ENCODE measurements at places on chromosomes 1 and 21.

GRCh38 chr21:45455674-45456583 is 51.0 kb downstream of the COL18A1 start:
- DNase-seq: peak; percentile 91

DNA sequence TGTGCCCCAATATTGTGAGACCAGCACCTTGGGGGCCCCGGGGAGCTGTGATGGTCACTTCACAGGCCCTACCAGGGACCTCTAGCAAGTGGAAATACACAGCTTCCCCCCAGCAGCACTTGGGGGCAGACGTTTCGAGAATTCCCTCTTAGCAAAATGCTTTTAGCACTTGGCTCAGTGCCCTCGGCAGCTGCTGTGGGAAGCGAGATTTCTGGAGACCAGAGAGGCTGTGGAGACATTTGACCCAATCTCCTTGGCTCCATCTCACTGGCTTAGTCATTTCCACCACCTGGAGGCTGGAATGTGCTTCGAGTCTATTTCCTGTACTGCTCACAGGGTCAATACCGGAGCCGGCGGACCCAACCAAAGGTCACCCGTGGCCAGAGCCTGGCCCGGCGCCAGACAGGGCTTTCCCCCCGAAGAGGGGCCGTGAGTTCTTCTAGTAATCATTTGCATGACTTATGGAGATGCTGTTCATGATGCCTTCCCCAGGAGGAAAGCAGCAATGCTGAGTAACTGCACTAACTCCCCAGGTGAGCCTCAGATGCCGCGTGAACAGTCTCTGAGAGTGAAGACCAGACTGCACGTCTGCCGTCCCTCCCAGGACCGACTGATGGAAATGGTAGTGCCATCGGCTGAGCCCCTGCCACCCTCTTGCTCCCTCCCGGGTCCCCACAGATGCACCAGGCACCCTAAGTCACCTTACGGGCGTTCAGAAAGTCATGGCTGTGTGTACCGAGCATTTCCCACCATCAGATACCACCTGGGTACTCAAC is 4.4 kb upstream of the C2CD2 start:
- DNase-seq: peak; percentile 75

DNA sequence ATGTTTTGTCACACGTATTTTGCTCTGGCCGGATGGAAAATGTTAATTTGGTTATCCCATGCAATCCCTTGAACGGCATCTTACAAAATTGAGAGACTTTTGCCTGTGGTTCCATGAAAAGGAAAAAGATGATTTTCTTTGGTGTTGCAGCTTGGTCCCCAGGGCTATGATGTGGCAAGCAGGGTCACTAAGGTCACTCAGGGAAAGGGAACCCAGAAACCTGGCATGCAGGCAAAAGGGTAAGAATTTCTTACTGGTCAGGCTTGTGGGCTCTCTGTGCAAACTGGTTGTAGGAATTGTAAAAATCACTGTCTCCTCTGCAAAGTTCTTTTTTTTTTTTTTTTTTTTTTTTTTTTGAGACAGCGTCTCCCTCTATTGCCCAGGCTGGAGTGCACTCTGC is 48.4 kb upstream of the NBPF3 start:
- DNase-seq: no peak

DNA sequence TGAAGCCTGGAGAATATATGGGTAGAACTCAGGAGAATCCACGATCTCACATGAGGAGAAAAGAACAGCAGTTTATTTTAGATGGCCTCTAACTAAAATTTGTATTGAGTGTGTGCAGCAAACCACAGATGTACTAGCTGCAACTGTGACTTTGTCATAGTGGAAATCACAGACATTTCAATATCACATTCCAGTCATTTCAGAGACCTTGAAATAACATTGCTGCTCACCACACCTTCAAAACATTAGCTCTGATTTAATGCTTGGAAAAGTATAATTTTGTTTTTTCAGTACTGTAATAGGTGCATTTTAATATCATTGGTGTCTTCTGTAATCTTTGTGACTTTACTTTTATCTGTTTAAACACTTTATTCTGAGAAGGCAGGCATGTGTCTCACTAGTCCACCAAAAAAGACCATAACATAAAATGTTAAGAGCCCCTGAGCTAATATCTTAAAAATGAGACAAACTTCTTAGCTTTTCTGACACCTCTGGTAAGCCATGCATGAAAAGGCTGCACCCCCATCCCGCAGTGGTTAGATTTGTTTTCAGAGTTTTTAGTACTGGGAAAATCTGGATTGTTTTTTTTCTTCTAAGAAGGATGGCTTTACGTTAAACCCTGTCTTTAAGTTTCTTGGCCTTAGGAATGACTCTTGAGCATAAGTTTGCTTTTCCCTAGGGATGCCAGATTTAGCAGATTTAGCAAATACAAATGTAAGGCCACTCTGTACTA is 30.1 kb downstream of the KCNJ15 start:
- no peak for DNase-seq

- no peak for DNase-seq
Observed at GRCh38 chr1:109361649-109362048, 36.1 kb downstream of the SORT1 start.

DNA sequence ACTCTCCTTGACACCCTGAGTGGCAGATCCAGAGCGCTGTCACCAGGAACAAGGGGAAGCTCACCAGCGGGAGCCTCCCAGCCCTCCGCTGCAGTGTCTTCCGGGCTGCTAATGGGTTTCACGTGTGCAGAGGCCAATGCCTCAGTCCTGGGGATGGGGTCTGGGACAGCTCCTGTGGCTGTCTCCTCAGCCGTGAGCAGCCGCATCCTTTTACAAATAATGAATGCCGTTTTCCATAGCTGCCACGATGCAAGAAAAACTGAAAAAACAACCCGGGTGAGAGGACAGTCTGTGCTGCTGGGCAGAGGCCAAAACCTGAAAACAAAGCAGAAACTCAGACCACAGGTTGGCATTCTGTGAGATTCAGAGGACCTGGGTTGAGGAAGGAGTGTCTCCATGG is 212.2 kb upstream of the RAB4A start:
- no peak for DNase-seq

- DNase-seq: no peak
Observed at GRCh38 chr1:205947024-205947423, 3.8 kb upstream of the SLC26A9 start.

DNA sequence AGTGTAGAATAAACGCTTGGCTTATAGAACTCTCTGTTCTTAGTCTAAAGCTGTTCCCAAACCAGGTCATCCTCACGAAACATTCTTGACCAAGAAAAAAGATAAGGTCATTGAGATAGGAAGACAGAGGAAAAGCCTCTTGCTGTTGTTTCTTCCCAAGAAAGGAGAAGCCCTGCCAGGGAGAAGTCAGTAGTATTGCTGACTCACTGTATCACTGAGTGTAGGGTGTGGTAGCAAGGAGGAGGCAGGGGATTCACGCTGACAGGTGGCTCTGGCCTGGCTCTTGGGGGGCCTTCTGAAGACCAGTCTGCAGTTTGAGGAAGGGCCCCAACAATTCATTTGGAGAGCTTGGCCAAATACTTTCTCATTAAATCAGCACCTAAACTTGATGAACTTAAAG is 97.8 kb downstream of the CD247 start:
- DNase-seq: no peak

DNA sequence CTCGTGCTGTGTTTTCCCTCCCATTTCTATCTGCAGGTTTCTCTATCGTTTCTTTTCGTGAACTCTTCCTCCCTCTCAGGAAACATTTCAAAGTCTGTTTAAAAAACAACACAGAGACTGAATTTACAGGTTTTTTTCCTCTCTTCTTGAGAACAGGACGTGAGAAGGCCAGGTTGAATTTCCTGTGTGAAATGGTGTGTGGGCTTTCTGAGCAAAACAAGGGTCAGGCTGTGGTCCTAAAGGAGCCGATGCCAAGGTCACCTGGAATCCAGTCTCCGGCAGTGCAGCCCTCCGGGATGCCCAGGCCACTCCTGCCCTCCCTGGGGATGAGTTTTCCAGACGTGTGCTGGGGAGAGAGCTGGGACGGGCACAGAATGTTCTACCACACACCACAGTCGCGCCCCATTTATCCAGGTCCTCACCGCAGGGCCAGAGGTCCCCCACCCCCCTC is 62.7 kb upstream of the RUNX3 start:
- no peak for DNase-seq

DNA sequence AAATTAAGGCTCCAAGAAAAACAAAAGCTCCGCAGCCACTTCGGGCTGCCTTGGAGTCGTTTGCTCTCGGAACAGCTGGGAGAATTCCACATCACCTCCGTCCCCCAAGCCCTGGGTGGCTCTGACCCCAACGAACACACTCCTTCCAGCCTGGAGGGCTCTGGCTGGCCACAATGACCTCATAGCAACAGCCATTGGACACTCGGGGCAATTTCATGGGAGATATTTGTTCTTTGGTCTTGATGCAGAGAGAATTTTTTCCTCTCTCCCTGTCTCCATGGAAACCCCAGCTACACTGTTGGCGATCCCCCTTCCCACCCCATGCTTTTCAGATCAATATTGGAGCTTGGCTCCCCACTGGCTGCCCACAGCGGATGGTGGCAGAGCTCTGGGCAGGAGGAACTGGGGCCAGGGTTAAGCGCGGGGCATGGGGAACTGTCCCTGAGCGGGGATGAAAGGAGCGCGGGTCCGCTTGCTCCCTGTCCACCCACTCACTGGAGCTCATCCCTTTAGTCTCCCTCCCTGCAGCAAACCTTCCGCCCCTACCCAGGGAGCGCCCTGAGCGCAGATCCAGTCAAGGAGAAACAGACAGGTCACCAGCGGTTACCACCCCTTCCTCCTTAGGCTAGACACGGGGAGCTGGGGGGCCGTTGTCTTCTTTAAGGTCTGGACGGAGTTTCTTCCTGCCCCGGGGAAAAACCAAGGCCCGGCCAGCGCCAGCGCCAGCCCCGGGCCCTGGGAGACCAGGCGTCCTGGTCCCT is 1.2 kb downstream of the WNT4 start:
- no peak for DNase-seq

GRCh38 chr1:86739648-86740509 is 35.5 kb downstream of the SH3GLB1 start:
- DNase-seq: no peak

GRCh38 chr1:78619446-78619802 is 824 bp upstream of the IFI44L start:
- DNase-seq: no peak

GRCh38 chr1:172499636-172500141 is 33.3 kb upstream of the SUCO start:
- DNase-seq: no peak

- no peak for DNase-seq
Observed at GRCh38 chr1:94113589-94114226, 7.2 kb downstream of the ABCA4 start.

DNA sequence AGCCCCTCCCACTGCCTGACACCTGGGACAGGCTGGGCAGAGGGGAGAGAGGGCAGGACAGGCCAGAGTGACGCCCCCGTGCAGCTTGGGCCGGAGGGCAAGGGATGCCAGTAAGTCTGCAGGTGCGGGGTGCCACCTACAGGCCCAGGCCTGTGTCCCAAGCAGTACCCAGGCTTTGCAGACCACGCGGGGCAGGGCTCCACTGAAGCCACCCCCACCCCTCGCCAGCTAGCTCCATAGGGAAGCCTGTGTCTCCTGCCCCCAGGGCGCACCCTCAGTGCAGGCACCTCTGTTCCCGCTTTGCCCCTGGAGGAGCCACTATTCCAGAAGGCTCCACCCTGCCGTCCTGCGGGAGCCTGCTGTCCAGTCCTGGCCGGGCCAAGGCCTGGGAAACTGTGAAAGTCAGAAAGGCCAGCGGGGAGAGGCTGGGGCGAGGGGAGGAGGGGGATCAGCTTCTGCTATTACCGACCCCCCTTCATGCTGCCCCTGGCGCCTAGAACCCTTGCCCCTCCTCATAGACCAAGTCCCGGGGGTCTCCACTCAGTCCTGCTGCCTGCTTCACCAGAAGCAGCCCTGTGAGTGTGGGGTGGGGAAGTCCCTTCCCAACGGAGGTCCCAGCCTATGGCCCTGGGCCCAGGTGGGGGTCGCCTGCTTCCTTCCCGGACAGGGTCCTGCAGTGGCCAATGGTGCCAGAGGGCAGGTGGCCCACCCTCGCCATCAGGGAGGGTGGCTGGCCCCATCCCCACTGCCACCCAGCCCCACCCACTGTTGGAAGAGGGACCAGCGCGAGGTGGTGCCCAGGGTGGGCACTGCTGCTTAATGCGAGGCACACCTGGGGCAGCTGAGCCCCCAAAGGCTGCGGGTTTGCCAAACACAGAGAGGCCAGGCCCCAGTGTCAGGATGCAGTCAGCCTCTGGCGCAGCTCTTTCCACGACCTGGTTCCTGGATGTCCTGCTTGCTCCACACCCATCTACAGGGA is 54.4 kb downstream of the KCNAB2 start:
- DNase-seq: peak; percentile 84

DNA sequence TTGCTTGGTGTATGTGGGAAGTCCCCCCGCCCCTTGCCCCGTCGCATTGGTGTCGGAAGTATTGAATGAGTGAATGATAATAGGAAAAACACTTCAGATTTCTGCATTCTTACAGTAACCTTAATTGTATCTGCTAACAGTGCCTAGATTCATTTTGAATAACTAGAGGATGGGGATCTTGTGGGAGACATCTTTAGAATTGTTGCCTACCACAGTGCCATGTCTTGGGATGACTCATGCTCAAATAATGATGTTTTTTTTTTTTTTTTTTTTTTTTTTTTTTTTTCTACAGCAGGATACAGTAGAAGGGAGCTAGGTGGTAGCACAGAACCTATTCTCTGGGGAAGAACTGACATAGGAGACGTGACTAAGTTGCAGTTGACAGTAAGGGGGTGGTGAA is 237.9 kb downstream of the USP25 start:
- DNase-seq: no peak

- no peak for DNase-seq
Observed at GRCh38 chr1:48291421-48291820, 68.9 kb downstream of the SLC5A9 start.

- DNase-seq: no peak
Observed at GRCh38 chr1:196180847-196181593, 427.2 kb downstream of the KCNT2 start.

GRCh38 chr1:235088907-235089306 is 39.7 kb downstream of the TOMM20 start:
- no peak for DNase-seq

GRCh38 chr1:204340081-204340889 is 19.4 kb downstream of the PLEKHA6 start:
- no peak for DNase-seq

DNA sequence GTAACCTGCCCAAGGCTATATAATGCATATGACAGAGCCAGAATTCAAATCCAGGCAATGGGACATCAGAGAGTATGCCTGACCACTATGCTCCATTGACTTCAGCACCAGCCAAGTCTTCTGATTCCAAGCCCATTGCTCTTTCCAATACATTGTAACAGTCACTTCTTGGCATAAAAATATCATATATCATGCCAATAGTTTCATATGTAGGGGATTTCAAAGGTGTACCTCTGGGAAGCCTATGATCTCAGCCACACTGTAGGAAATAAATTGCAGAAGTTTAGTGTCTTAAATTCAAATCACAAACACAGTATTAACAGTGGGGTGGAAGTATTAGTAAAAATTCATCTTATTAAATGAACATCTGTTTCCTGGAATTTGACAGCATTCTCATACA is 30.0 kb upstream of the ROR1 start:
- no peak for DNase-seq

Data from chondrocyte (in vitro differentiated cells).